Fibroblast of skin of left biceps (primary cell): ENCODE measurements at places on chromosomes 16 and 17.

DNA sequence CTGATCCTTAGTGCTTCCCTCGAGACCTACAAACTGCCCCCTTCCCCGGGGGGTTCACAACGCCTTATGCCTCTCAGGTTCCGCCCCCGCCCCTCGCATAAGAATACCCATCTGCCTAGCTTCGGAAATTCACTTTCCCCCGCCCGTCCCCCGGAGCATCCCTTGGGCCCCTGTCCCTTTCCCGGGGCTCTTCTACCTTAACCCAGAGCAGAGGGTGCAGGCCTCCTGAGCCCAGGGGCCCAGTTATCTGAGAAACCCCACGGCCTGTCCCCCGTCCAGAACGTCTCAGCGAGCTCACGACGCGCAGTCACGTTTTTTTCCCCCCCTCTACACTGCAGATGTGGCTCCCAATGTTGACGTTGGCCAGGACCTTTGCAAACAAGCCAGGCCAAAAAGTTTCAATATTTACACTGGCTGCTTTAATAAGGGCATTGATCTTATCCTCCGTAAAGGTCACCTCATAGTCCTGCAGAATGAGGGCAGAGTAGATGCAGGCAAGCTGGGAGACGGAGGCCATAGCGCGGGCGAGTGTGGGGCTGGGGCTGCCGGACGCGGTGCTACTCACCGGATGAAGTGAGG lies 1.4 kb upstream of the NBR1 start:
- no peak for DNase-seq

DNA sequence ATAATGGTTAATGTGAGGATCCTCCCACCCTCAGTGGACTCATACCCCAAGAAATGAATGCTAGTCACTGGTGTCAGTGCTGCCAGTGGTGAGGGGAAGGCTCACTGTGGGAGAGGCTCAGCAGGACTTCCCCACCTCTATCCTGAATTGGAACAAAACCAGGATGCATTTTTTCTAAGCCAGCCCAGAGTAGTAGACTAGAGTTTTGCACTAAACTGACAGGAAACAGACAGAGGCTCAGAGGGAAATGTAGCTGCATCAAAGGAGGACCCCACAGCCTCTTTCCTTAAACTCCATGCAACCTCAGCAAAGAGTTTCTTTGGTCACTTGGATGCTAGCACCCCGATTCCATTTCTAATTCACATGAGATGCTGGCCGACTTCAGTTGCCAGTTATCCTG lies 10.7 kb upstream of the SKAP1 start:
- no peak for DNase-seq

GRCh38 chr16:85611444-85612190 lies 1.5 kb upstream of the GSE1 start:
- DNase-seq: peak; percentile 47

- DNase-seq: no peak
Measured at GRCh38 chr16:68436581-68436980, 11.7 kb downstream of the SMPD3 start.

- DNase-seq: no peak
Measured at GRCh38 chr17:79927688-79928501, 88.7 kb upstream of the CBX4 start.
